ENCODE measurements at places on chromosomes 13 and 19. TPM values are rescaled to one million over a fixed set of nuclear protein-coding genes. Genes with fewer than 3 reads are reported as not detected.

- no peak for DNase-seq
These were observed 26.4 kb upstream of the RAP2A start for GRCh38 chr13:97407540-97407939.

GRCh38 chr13:99383946-99384345, 76.7 kb upstream of the GPR183 start:
- peak; percentile 65 for DNase-seq

- no peak for DNase-seq
These were observed 484 bp downstream of the IL11 start for GRCh38 chr19:55369653-55370304.

DNA sequence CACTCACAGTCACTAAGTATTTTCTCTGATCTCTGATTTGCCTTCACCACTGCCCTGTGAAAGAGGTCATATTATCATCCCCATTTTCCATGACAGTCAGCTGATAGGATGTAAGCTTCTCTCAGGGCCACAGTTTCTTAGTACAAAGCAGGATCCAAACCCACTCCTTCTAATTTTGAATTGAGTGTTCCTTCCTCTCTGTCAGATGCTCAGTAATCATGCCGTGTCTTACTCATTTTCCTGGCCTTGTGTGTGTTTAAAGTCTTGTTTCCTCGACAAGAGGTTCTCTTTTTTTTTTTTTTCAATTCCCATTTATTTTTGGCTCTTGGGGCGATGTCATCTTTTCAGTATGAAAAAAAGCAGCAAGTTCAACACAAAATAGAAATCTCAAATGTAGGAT, 72.3 kb downstream of the NAA16 start:
- no peak for DNase-seq

DNA sequence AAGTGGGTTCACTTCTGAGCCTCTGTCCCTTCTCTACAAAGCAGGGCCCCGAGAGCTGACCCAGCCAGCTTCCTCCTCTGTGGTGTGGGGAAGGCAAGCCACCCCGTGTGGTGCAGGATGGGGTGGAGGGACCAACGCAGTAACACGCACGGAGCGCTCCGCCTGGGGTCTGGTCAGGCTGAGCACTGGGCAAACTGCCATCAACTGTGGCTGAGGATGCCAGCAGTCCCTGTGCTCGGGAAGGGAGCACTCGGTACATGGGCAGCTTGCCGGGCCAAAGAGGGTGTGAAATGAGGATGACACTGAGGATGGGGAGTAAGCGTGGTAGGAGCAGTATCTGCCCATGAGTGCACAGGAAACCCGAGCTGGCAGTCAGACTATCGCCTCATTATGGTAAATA, 7.6 kb upstream of the GMIP start:
- no peak for DNase-seq

GRCh38 chr19:8310342-8311055, 2.3 kb upstream of the CD320 start:
- no peak for DNase-seq

- no peak for DNase-seq
These were observed 46.4 kb downstream of the PSG3 start for GRCh38 chr19:42693760-42694350.

- DNase-seq, result no peak
These were observed 29.8 kb upstream of the ZNF254 start for GRCh38 chr19:24057144-24057543.

SPACA4 gene
- total RNA-seq, result 3.9 TPM

SMIM44 gene
- not detected for total RNA-seq

NLRP7 gene
- not detected for total RNA-seq

IGFLR1 gene
- total RNA-seq, result 7.4 TPM

KCNN4 gene
- total RNA-seq, result 16.2 TPM

NECTIN2 gene
- 72.9 TPM for total RNA-seq

DHDH gene
- not detected for total RNA-seq

ELANE gene
- not detected for total RNA-seq

SLC10A2 gene
- not detected for total RNA-seq

ZNF534 gene
- total RNA-seq, result not detected

SLC17A7 gene
- total RNA-seq, result 0.74 TPM
